ENCODE measurements at places on chromosomes 13 and 19.
A peak's percentile ranks its signal among the peaks of the same experiment; 100 is the strongest.

- no peak for DNase-seq
These were observed 67.0 kb upstream of the SERP2 start for GRCh38 chr13:44306371-44307192.

DNA sequence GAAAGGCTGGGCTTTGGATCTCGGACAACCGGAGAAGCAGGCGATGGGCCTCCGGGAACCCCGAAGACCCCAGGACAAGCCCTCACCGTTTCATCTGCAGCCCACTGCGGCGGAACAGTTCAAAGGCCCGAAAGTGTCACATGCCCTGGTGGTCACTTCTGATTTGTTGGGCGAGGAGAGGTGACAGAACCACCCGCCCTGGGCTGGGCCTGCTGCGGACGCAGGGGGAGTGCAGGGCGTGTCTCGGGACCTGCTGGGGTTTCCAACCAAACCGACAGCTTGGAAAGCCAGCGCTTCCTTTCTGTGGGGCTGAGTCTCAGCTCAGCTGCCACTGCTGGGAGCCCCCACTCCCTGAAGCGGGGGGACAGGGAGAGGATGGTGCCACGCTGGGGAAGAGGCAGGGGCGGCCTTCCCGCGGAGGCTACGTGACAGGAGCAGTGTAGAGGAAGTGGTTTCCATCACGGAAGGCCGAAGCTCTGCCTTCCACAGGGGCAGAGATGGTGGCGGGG is 22.8 kb upstream of the ZBTB7A start:
- peak; percentile 29 for DNase-seq

GRCh38 chr19:58498316-58499020 is 13.3 kb downstream of the SLC27A5 start:
- DNase-seq, result no peak

- DNase-seq, result no peak
These were observed 19.2 kb downstream of the NAXD start for GRCh38 chr13:110634558-110634957.

GRCh38 chr13:94435604-94436226 is 43.8 kb downstream of the DCT start:
- no peak for DNase-seq

- DNase-seq, result no peak
These were observed 664 bp downstream of the MAST3 start for GRCh38 chr19:18097993-18098890.

- DNase-seq, result no peak
These were observed 431.4 kb downstream of the TBC1D4 start for GRCh38 chr13:75050419-75051046.
